ENCODE measurements at places on chromosomes 11 and 22. TPM values are rescaled to one million over a fixed set of nuclear protein-coding genes. Genes with fewer than 3 reads are reported as not detected.

- no peak for DNase-seq
Measured at GRCh38 chr11:8242499-8243280, 21.0 kb downstream of the LMO1 start.

GRCh38 chr11:1223346-1224110, 662 bp downstream of the MUC5B start:
- DNase-seq: peak; percentile 53

DNA sequence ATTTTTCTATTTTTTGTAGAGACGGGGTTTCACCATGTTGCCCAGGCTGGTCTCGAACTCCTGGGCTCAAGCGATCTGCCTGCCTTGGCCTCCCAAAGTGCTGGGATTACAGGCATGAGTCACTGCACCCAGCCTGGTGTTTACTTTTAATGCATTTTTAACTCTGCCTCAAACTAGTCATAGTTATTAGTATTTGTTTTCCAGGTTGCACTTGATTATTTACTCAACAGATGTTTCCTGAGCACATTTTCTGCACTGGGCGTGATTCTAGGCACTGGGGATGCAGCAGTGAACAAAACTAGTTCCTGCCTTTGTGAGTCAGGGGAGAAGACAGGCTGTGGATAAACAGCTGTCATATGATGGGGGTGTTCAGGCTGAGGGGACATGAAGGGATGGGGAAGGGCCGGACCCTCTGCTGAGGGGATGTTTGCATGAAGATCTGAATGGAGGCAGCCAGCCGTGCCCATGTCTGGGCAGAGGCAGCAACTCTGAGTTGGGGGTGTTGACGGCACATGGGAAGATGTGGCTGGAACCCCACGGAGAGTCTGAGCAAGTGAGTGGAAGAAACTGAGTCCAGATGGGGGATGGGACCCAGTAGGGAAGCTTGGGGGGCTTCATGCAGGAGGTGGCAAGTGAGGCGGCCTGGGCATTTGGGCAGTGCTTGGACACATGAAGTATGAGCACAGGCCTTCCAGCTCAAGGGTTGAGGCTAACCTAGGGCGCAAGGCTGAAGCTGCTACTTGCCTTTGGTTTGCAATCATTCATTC, 34.4 kb downstream of the MPPED1 start:
- no peak for DNase-seq

Gene KRTAP5-8
- not detected for total RNA-seq

Gene TPBGL
- total RNA-seq: 0.43 TPM

Gene SC5D
- 19.9 TPM for total RNA-seq

Gene CD81
- total RNA-seq: 322 TPM

Data from natural killer cell treated with Interleukin-12 subunit alpha and Interleukin-12 subunit beta and Interleukin-15 and Interleukin-18, amount 100 ng/mL, for 72 hours (primary cell).